ENCODE measurements at places on chromosomes 3 and 15. TPM values are rescaled to one million over a fixed set of nuclear protein-coding genes. Genes with fewer than 3 reads are reported as not detected.

GRCh38 chr3:182979103-182979673, 1.1 kb downstream of the DCUN1D1 start:
- peak; percentile 39 for DNase-seq

- DNase-seq, result no peak
Measured at GRCh38 chr3:157103860-157104259, 56.1 kb downstream of the CCNL1 start.

DNA sequence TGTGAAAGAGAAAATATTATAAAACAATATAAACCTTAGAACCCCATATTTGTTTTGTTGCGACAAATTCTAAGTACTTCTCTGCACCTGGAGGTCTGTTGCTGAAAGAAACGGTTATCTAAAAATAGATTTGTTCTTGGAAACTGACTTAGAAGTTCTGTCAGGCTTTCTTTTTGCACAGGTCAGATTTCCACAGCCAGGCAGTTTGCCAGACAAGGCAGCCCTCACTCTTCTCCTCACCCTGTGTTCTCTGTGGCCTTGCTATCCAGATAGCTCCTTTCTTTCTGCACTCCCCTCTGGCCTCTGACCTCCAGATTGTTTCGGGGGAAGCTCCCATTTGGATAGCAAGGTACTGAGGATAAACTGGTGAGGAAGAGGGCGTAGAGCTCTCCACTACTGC, 413.3 kb upstream of the ONECUT1 start:
- no peak for DNase-seq

- no peak for DNase-seq
Measured at GRCh38 chr3:163476179-163476578, 1602.1 kb downstream of the SI start.

DNA sequence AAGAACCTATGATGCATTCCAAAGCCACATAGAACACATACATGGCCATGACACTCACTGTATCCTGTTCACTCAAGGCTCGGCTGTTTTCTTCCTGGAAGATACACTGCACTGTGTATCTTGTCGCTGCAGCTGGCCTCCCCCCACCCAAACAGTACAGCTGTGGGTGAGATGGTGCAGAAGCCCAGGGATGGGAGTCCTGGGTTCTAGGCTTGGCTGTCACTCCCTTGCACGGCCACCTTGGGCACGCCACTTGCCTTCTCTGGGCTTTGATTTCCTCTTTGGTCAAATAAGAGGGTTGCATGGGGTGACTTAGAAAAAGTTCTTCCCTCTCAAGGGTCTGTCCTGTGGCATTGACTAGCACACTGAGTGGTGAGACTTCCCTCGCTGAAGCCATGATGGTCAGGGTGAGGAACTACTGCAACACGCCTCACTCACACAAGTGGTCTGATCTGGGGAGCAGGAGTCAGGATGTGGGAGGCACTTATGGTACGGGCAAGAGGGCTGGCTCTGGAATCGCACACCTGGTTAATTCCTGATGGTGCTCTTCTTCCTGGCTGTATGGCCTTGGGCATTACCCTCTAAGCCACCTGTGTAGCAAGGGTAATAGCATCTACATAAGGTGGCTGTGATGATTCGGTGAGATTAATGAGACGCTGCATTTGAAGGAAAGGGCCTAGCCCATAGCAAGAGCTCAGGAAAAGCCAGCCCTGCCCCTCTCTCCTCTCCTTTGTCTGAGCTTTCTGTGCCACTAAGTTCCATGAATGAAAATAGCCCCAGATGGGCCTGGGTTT, 44.0 kb downstream of the ANP32A start:
- no peak for DNase-seq

DNA sequence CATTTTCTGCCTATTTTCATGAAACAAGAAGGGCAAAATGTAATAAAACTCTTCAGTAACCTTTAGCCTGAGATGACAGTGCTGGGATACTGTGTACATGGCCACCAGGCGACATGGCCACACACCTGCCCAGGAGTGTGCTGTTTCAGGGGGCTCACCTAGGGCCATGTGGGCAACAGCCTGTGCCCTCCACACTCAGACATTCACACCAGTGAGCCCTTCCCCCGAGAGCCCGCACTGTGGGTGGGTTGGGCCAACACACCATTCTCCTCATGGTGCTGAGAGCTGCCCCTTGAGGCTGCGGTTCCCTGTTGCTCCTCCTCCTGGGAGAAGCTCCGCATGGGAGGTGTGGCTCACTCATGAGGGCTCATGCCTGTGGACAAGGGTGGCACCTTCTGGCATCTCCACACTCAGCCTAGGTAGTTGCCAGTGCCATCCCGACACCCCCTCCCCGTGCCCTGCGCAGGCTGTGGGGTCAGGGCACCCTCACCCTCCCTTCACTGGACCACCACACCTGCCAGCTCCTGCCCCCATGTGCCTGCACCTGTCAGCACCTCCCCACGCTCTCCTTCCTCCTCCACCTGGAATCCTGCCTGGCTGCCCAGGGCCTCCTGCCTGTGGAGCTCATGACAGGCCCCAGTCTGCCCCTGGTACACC, 19.7 kb downstream of the OCA2 start:
- DNase-seq, result no peak

- no peak for DNase-seq
Measured at GRCh38 chr3:182078929-182079328, 367.2 kb downstream of the SOX2 start.

Gene GOLGA6L7
- not detected for total RNA-seq

Data from lung microvascular endothelial cell (primary cell).